Esophagus muscularis mucosa (tissue), 4 donors: ENCODE measurements at places on chromosomes 5 and 9. TPM values are rescaled to one million over a fixed set of nuclear protein-coding genes. Genes with fewer than 3 reads are reported as not detected.
A peak's percentile ranks its signal among the peaks of the same experiment; 100 is the strongest.

DNA sequence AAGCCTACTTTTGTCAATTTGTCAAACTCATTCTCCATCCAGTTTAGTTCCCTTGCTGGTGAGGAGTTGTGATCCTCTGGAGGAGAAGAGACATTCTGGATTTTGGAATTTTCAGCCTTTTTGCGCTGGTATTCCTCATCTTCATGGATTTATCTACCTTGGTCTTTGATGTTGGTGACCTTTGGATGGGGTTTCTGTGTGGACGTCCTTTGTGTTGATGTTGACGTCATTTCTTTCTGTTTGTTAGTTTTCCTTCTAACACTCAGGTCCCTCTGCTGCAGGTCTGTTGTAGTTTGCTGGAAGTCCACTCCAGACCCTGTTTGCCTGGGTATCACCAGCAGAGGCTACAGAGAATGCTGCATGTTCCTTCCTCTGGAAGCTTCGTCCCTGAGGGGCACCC, 71.2 kb downstream of the P4HA2 start:
- no peak overlapping the region for H3K27ac ChIP-seq
- H3K4me3 ChIP-seq = no peak overlapping the region
- no peaks in the 10 kb centered on the region for H3K36me3 ChIP-seq
- H3K4me1 ChIP-seq = no peaks in the 10 kb centered on the region

DNA sequence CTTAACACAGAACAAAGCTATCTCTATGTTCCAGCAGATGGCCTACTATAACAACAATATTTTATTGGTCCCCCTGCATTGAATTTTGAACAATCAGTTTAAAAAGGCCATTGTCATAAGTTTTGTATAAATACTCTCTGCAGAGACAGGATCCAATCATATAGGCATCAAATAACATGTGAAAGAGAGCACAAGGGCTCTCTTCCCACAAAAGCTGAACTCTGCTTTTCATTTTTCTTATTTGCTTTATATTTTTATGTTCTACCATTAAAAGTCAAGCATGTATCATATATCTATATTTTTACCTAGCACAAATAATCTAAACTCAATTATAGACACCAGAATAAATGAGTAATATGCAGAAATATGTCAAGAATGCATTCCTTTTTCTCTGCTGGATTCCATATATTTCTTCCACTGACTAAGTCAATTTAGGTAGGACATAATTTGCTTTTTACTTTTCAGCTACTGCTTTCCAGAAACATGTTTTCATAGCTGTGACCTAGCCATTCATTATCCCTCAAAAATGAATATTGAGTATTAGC, 143.6 kb downstream of the CDH9 start:
- H3K27me3 ChIP-seq = no peaks in the 10 kb centered on the region
- DNase-seq = no peak
- no peak overlapping the region for H3K27ac ChIP-seq
- no peak overlapping the region for H3K4me3 ChIP-seq
- no peaks in the 10 kb centered on the region for H3K4me1 ChIP-seq
- no peaks in the 10 kb centered on the region for H3K36me3 ChIP-seq

GRCh38 chr5:569358-569867, 42.7 kb upstream of the CEP72 start:
- H3K4me1 ChIP-seq = no peaks in the 10 kb centered on the region
- peaks cover 7% of the 10 kb centered on the region for H3K27me3 ChIP-seq
- no peak overlapping the region for H3K27ac ChIP-seq
- H3K4me3 ChIP-seq = no peak overlapping the region

GRCh38 chr5:1643651-1644392, 120.1 kb upstream of the LPCAT1 start:
- no peak overlapping the region for H3K4me3 ChIP-seq
- no peak overlapping the region for H3K27ac ChIP-seq
- no peaks in the 10 kb centered on the region for H3K36me3 ChIP-seq
- peaks cover 13% of the 10 kb centered on the region for H3K4me1 ChIP-seq

GRCh38 chr5:99191206-99191745, 262.5 kb upstream of the CHD1 start:
- H3K36me3 ChIP-seq = no peaks in the 10 kb centered on the region
- DNase-seq = no peak
- no peak overlapping the region for H3K4me3 ChIP-seq
- no peak overlapping the region for H3K27ac ChIP-seq
- no peaks in the 10 kb centered on the region for H3K4me1 ChIP-seq

- no peak for DNase-seq
- H3K36me3 ChIP-seq = no peaks in the 10 kb centered on the region
- H3K4me3 ChIP-seq = no peak overlapping the region
These were observed 116.6 kb downstream of the ADGRV1 start for GRCh38 chr5:90675222-90675621.

DNA sequence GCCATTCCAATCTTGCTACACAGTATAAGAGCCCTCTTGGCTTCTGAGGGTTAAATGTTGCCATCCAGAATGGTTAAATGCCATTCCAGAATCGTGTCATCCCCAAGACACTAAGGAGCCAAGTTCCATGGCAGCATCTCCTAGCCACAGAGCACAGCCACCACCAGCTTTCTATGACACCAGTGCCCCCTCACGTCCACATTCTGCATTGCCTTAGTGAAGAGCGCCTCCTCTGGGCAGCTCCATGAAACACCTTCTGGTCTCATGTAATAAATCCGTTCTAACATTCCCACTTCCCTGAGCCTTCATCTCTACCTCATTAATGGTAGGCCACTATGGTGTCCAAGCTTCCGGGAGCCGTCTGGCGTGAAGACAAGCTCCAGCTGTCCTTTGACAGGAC, 12.4 kb downstream of the CBY3 start:
- no peak overlapping the region for H3K4me3 ChIP-seq
- no peak overlapping the region for H3K27ac ChIP-seq
- H3K27me3 ChIP-seq = no peaks in the 10 kb centered on the region
- DNase-seq = no peak

DNA sequence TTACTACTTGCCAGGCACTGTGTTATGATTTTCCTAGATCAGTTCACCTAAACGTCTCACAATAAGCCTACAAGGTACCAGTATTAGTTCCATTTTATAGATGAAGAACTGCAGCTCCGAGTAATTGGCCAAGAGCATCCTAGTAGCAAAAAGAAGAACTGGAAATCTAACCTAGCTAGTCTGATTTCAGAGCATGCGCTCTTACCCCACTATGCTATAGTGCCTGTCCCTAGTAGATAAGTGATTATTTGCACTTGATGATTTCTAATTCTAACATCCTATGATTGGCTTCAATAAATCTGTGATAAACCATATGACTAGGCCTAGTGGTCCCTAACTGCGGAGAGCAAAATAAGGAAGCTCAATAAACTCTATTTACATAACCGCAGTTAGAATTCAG, 7.1 kb upstream of the PLAC8L1 start:
- H3K4me1 ChIP-seq = no peaks in the 10 kb centered on the region
- DNase-seq = no peak
- H3K4me3 ChIP-seq = no peak overlapping the region
- H3K27me3 ChIP-seq = no peaks in the 10 kb centered on the region

- peak overlapping the region; percentile 69 for H3K4me3 ChIP-seq
- no peaks in the 10 kb centered on the region for H3K36me3 ChIP-seq
- no peak for DNase-seq
- H3K27me3 ChIP-seq = no peaks in the 10 kb centered on the region
- H3K27ac ChIP-seq = peak overlapping the region; percentile 87
These were observed 756 bp downstream of the VAV2 start for GRCh38 chr9:133991214-133991921.

GRCh38 chr9:99360026-99360425, 137.9 kb downstream of the SEC61B start:
- H3K27ac ChIP-seq = no peak overlapping the region
- peaks cover 15% of the 10 kb centered on the region for H3K4me1 ChIP-seq

Gene FOXD4L6
- not detected for total RNA-seq

Gene ZDHHC11B
- total RNA-seq = 2.2 TPM

Gene LRRC70
- total RNA-seq = 1.0 TPM
